ENCODE measurements at places on chromosomes 5 and 9.

DNA sequence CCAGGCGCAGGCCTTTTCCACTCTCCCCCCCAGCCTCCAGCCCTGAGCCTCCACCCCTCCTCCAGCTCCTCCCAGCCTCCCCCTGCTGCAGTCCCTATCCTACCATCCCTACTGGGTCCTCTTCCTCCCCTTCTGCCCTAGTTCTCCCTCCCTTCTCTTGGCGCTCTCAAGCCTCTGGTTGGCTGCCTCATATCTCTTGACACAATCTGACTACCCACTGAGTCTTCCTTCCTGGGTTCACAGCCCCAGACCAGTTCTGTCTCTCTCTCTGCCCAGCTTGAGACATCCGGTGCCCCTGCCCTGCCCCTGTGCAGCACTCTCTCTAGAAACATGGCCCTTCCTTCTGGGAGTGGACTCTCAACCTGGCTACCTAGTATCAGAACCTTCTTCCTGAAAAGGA, 76.2 kb downstream of the TSPAN17 start:
- DNase-seq: no peak

GRCh38 chr5:171835066-171835465, 49.4 kb downstream of the SMIM23 start:
- DNase-seq: no peak

DNA sequence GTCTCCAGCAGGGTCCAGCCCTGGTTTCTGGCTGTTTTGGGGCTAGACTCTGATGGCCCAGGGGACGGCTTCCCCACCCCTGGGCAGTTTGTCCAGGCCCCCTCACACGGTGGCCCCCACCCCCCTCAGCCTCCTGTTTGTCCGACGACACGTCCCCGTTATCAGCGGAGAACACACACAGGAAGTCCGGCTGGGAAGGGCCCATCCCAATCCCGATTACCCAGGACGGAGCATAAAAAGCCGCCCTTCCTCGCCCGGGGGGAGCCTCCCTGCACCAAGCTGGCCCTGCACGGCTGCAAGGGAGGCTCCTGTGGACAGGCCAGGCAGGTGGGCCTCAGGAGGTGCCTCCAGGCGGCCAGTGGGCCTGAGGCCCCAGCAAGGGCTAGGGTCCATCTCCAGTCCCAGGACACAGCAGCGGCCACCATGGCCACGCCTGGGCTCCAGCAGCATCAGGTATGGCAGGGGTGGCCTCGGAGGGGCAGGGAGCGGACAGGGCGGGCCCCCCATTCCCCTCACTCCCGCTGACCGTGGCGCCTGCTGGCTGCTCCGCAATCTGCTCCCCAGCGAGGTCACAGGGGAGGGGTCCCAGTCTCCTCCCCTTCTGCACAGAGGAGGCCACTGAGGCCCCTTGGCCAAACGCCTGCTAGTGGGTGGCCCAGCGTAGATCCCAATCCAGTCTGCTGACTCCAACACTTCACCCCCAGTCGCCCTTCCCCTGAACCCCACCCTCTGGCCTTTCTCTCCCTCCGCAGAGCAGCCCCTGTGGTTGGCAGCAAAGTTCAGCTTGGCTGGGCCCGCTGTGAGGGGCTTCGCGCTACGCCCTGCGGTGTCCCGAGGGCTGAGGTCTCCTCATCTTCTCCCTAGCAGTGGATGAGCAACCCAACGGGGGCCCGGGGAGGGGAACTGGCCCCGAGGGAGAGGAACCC, at the start of gene EGFL7:
EGFL7 (plus strand) TSS at position 261 of the 926 bp plus-strand sequence. CDS start 5,367 bp downstream, outside the sequence.
- no peak for DNase-seq

DNA sequence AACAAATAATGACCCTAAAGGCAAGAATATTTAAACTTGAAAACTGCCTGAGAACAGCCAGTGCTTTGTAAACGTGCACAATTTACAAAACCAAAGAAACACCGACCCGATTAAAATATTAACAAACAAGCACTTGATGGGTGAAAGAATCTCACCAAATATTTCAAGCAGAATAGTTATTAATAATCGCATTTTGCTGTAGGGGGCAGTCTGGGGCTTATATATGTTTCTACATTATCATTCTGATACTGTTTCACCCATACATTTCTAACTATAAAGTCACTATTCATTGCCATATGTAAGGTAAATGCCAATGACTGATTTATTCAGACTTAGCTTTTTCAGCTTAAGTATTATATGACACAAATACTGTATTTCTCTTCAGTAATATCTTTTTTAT, 37.7 kb downstream of the UBAP2 start:
- DNase-seq: peak; percentile 4

DNA sequence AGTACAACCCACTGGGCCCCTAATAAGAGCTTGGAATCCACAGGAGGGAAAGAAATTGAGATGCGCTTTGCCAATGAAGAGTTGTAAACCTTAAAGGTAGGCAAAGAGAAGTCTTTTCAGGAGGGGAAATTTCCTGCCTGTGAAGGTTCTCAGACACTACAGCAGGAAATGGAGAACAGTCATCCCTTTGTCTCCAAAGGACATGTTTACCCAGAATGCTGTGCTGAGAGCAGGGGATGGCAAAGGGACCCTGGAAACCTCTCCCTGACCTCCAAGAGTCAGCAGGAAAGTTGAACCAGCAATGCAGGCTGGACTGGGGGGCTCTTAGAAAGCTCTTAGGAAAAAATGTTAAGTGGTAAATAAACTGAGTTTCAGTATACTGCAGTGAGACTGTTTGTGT, 103.2 kb downstream of the AK8 start:
- no peak for DNase-seq

GRCh38 chr5:38463634-38464521, 92.6 kb downstream of the LIFR start:
- no peak for DNase-seq

- DNase-seq: no peak
Observed at GRCh38 chr5:58284886-58285285, 175.0 kb downstream of the PLK2 start.

- DNase-seq: no peak
Observed at GRCh38 chr5:29230591-29230990, 1962.9 kb upstream of the CDH6 start.

All from central memory CD4-positive, alpha-beta T cell (primary cell).